ENCODE measurements at places on chromosomes 11 and 22.

DNA sequence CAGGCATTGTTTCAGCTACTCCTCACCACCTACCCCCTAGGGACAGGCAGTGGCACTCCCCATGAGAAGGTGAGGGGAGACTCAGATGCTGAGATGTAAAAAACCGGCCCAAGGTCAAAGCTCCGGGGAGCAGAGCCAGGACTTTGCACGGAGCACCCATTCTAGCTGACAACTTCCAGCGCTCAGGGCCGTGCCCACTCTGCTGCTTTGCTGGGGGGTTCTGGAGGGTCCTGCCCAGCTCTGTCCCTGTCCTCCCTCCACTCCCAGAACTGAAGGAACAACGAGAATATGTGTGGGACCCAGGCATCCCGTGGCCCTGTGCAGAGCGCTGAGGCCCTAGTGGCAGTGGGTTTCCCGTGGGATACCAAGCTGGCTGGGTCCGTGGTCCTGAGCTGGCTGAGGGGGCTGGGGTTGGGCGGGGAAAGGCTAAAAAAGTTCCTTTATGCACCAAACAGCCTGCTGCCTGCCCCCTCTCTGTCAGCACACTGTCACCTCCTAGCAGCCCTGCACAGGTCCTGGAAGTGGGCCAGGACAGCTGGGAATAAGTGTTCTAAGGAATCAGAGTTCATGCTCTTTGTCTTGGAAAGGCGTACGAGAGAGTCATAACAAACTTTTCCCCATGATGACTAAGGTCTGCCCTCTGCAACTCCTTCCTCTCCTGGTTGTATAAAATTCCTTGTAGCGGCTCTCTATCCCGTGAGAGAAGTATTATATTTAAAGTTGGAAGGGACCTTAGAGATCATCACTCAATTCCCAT lies 1.9 kb downstream of the MS4A10 start:
- peak; percentile 61 for DNase-seq

DNA sequence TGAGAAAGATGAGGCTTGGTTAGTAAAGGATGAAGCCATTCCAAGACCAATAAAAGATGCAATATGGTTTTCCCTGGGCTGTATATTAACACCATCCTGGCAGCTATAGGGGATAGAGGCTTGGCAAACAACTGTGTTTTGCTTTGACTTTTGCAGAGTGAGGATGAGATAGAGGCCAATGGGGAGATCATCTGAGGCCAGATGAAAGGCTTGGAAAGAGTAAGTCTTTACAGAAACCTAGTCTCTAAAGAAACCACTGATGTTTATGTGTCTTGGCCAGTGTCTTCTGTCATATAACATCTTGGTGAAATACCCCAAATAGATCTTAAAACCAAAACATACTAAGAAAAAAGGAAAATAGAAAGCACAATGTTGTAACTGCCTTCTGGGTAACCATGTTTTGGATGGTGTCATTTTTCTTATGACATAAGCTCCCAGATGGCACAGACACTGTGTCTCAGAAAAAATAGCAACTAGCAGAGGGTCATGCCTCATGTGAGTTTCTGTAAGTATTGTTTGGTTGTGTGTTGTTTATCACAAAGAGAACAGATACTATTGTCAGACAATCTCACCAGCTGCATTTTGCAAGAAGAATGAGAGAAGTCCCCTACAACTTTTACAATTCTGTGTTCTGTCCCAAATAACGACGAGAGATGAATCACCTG lies 305.4 kb downstream of the ST3GAL4 start:
- no peak for DNase-seq

GRCh38 chr11:121909596-121909995 lies 206.4 kb downstream of the BLID start:
- no peak for DNase-seq

DNA sequence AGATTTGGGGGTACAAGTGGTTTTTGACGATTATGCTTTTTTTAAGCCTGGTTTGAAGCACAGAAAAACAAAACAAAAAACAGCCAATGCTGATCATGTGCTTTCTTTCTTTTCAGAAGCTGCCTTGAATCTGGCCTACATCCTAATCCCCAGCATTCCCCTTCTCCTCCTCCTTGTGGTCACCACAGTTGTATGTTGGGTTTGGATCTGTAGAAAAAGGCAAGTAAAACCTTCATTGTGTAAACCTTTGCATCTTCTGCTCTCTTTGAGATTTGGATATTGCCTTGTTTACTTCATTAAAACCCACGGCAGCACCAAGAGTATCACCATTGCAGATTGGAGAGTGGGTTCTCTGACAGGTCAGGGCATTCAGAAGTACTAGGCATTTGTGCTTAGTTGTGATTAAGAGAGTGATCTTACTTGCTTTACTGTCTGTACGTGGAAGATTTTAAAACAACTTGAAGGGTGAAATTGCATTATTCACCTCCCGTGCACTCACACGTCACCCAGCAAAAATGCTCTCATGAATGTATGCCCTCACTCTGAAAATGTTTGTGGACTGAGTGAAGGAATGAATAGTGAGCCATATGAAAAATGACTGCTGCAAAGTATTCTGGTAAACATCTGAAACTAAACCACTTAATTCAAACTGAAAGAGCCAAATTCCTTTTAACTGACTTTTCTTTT lies 17.0 kb downstream of the LAYN start:
- DNase-seq, result peak; percentile 95

DNA sequence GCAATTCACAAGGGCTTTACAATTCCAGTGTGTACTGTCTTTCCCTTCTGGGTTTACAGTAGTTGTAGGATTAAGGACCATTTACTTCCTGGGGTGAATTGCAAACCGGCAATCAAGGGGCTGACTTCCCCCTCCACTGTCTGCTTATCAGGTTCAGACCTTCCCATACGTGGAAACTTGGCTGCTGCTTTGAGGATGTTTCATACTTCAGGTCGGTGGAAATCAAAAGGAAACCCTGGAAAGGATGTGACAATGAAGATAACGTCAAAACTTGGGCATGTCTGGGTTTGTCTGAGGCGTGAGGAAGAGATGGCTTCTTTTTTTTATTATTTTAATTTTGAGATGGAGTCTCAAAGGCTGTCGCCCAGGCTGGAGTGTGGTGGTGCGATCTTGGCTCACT lies 2.1 kb upstream of the RTCB start:
- DNase-seq, result no peak

- DNase-seq, result no peak
Observed at GRCh38 chr11:44777209-44778194, 50.7 kb downstream of the TSPAN18 start.

- no peak for DNase-seq
Observed at GRCh38 chr11:100753571-100753970, 66.5 kb downstream of the ARHGAP42 start.

DNA sequence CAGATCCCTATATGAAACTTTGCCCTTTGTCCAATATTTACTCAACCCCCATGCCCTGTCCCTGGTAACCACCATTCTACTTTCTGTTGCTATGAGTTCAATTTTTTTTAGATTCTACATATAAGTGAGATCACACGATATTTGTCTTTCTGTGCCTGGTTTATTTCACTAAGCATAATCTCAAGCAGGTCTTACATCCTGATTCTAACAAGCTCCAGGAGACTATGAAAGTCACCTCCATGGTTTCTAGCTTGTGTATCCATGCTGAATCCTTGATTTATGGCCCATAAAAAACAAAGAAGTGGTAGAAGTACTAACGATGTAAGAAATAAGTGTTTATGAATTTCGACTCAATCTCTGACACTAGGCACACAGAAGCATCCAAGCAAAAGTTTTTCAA lies 68.0 kb downstream of the OR5AK2 start:
- DNase-seq, result no peak

GRCh38 chr11:131136486-131136885 lies 220.2 kb upstream of the SNX19 start:
- no peak for DNase-seq

GRCh38 chr11:30015725-30016412 lies 961 bp downstream of the KCNA4 start:
- no peak for DNase-seq

GRCh38 chr22:33780531-33781136 lies 139.6 kb downstream of the LARGE1 start:
- DNase-seq, result no peak

GRCh38 chr22:23227380-23227779 lies 47.1 kb downstream of the BCR start:
- DNase-seq, result no peak

DNA sequence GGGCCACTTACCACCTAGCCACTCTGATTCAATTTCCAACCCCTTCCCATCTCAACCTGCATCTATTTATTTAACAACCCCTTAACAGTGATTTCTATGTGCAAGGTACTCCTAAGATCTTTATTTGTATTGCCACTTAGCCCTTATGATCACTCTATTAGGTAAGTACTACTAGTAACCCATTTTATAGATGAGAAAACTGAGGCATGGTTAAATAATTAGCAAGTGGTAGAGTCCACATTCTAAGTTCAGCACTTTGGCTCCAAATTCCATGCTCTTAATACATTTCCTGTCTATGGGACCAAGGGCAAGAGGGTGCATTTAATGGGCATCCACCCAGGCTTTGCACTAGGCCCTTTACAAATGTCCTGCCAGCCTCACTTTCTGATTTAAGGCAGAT lies 38.1 kb upstream of the CSNK2A3 start:
- DNase-seq, result no peak

DNA sequence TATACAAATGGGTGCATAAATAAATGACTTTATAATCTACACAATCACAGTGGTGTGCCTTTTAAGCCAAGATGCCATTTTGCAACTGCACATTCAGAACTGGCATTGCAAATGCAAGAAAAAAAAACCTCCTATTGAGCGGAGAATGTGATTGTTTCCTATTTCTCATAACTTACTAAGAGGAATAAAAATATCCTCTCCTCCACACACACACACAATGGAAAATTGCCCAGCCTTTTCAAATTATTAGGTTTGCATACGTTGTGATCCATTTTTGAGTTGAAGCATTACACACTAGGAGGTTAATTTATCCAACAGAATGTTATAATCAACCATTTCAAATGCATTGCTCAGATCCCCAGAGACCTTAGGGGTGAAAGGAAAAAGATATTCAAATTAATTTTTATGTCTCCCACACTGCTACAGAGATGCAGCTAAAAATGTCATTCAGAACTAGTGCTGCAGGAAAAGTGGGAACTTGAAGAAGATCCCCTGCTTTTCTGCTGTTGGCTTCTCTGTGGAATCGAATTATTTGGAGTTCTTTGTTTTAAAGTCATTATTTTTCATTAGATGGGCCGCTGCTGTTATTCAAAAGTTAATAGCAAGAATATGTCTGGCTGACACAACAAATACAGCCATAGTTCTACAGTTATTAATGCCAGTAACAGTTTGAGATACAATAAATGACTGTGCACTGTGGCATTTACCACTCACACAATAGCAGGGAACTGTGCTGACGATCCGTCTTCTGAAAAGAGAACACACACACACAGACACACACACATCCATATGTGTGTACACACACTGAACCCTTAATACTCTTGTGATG lies 299.9 kb upstream of the ANO5 start:
- DNase-seq, result no peak

DNA sequence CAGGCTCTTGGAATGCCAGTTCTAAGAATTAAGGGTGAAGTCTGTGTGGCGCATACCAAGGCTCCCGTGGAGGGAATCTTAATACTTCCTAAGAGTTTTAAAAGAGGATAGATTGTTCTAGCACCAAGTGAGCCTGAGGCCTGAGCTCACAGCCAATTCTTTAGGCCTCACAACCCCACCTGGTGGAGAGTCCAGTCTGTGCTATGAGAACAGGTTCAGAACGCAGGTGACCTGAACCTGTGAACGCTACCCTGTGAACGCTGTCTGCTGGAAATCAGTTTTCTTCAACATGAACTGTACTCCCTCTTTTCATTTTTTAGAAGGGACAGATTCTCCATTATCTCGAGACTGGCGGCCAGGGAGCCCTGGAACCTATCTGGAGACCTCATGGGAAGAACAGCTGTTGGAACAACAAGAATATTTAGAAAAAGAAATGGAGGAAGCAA lies 43.2 kb upstream of the DLAT start:
- peak; percentile 87 for DNase-seq

DNA sequence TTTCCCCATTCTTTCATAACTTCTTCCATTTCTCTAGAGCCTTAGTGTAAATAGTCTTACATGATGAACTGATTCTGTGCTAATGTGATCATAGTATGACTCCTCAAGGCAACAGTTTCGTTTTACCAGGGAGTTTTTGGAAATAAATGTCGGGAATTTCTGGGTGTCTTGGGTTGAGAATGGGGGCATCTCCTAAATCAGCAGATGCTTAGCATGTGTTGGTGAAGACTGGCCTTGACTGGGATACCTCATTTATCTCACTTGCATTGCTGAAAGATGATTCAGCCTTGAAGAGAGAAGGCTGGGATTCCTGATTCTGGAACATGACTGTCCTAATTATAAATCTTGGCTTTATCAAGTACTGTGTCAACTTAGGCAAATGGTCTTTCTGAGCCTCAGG lies 115.7 kb upstream of the C11orf87 start:
- no peak for DNase-seq

DNA sequence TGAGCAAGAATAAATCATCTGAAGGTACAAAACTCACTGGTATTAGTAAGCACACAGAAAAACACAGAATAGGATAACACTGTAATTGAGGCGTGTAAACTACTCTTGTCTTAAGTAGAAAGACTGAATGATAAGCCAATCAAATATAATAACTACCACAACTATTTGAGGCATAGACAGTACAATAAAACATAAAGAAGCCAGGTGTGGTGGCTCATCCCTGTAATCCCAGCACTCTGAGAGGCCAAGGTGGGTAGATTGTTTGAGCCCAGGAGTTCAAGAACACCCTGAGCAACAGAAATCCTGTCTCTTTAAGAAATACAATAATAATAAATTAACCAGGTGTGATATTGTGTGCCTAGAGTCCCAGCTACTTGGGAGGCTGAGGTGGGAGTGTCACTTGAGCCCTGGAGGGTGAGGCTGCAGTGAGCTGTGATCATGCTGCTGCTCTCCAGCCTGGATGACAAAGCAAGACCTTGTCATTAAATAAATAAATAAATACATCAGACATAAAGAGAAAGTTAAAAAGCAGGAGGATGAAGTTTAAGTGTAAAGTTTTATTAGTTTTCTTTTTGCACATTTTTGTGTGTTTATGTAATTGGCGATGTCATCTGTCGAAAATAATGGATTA lies 390.6 kb downstream of the DYNC2H1 start:
- DNase-seq, result no peak

- no peak for DNase-seq
Observed at GRCh38 chr11:86785576-86785975, 14.8 kb upstream of the PRSS23 start.

- DNase-seq, result no peak
Observed at GRCh38 chr22:30197389-30197788, 49.2 kb downstream of the LIF start.

DNA sequence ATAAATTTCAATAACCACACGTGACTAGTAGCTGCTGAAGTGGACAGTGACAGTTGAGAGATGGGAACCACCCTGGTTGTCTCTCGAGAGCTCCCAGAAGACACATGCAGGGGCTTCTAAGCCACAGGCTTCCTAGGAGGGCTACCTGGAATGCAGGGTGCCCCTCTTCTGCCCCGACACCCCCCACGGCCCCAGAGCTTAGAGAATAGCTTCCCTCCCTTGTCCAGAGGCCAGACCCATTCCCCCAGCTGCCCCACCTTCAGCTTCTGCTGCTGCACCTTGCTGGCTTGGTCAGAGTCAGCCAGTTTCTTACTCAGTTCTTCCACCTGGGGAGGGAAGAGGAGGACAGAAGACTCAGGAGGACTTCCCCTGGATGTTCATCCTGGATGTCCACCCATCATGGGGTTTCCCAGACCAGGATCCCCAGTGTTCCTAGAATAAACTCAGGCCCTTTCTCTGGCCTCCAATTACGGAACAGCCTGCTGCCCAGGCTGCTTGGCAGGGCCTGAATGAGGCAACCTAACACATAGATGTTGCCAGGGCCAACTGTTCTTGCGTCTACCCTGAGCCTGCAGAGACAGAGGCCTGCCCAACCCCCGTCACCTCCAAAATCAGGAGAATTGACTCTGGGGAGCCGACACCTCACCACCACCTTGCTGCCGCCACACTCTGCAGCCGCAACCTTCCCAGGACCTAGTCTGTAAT lies 12.0 kb downstream of the IL18BP start:
- DNase-seq, result no peak

Data from astrocyte of the hippocampus (primary cell).